H7 (cell line): ENCODE measurements at places on chromosomes 4 and X.

DNA sequence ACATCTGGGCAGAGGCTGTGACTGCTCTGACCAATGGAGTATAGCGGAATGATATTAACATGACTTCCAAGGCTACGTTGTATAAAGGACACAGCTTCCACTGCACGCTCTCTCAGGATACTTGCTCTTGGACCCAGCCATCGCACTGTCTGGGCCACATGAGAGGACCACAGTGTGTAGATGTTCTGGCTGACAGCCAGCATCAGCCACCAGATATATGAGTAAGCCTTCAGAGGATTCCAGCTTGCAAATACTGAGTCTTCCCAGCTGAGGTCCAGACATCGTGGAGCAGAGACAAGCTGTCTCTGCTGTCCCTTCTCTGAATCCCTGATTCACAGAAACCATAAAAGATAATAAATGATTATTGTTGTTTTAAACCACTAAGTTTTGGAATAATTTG is 146.8 kb upstream of the USP9X start:
- DNase-seq: no peak

DNA sequence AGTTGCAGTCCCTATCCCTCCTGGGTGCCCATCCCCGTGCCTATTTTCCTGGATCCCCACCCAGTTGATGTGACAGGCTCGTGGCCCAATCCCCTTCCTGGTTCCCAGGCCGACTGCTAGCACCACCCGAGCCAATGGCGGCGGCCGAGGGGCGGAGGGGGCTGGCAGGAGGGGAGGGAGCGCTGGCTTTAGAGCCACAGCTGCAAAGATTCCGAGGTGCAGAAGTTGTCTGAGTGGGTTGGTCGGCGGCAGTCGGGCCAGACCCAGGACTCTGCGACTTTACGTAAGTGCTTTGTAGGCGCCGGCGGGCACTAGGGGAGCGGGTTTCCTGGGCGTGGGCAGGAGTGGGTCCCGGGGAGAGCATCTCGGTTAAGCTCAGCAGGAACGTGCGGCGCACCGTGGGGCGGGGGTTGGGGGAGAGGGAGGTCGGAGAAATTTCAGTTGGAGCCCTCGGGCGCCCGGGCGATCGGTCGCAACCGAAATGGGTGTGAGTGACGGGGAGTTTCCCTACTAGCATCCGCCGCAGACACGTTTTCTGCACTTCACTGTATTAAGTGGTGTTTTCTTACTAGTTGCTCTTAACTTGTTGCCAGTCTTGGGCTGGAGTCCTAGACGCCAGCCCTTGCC is at the start of gene PLS3:
TSS of gene PLS3 (plus strand) at position 197 of the 627 bp plus-strand sequence. CDS start 49,077 bp downstream, outside the sequence.
- peak; percentile 96 for DNase-seq

- peak; percentile 88 for DNase-seq
These were observed 9.6 kb upstream of the INTU start for GRCh38 chr4:127622921-127623796.

GRCh38 chr4:38386654-38387188 is 277.3 kb upstream of the KLF3 start:
- DNase-seq: no peak

- no peak for DNase-seq
These were observed 41.1 kb downstream of the PJA1 start for GRCh38 chrX:69124108-69124507.

GRCh38 chrX:17046478-17047097 is 100.1 kb downstream of the REPS2 start:
- peak; percentile 67 for DNase-seq

DNA sequence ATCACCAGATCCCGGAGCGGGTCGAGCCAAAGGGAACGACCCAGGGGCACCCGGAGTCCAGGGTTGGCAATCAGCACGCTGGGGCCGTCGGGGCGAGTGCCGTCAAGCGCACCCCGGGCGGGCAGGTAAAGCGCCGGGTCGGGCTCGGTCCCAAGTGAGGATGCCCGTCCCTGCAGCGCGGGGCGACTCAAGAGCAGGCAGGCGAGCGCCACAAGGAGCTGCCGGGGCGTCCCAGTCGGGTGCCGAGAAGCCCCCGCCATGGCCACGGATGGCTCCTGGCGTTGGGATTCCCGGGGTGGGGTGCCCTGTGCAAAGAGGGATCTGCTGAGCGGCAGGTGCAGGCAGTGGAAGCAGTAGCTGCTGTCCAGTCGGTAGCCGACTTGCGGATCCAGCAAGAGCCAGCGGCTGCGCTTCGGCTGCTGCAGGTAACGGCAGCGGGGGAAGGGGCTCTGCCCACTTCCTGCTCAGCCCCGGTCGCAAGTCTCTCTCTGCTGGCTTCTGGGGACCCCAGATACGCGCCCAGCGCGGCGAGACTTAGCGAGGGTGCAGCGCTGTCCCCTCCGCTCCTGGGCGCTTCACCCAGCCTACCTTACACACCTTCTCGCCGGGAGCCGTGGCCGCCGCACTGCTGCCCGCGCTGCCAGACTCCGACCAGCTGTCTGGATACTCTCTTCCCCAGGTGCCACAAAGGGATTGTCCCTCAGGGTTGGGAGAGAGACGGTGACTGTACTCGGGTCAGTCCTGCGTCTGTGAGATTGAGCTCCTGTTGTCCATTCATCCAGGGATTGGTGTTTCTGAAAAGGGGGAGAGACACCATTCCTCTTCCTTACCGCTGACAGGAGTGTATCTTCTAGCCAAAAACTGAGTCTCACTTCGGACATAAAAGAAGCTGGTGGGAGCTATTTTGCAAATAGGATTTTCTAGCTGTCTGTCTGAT is at the start of gene FREM3:
TSS of gene FREM3 (minus strand) at position 260 of the 937 bp plus-strand sequence. CDS start at position 260, 0 bp downstream.
- peak; percentile 68 for DNase-seq

DNA sequence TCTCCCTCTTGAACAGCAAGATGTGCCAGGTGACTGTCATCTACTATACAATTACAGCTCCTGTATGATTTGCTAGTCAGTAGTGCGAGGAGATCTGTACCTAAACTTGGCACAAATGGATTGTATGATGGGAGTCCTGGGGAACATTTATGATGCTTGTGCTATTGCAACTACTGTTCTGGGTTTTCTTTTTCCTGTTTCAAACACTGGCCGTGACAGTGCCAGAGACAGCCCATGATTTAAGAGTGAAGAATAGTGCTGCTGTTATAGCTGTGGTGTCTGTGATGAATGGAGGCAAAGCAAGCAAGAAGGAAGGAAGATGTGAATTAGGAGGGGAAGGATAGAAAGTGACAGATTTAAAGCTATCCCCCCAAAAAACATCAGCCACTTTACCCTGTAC is 1868.9 kb downstream of the PCDH7 start:
- DNase-seq: no peak

GRCh38 chr4:173485164-173485563 is 44.9 kb downstream of the HAND2 start:
- DNase-seq: no peak

DNA sequence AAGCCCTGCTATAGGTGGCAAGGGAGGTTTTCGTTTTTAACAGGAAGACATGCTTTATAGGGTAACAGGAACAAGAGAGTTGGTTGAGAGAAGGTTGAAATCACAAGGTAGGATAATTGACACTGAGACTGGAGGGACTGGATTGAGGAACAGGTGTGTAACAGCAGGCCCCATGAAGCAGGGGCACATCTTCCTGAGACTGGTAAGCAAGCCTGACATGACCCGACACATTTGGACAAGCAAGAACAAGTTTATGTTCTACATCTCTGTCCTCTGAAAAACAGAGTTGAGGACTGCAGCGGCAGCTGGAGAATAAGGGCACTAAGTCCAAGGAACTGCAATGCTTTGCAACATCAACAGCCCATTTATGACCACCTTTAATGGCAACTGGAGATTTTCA is 5.2 kb downstream of the RPS4X start:
- DNase-seq: no peak

DNA sequence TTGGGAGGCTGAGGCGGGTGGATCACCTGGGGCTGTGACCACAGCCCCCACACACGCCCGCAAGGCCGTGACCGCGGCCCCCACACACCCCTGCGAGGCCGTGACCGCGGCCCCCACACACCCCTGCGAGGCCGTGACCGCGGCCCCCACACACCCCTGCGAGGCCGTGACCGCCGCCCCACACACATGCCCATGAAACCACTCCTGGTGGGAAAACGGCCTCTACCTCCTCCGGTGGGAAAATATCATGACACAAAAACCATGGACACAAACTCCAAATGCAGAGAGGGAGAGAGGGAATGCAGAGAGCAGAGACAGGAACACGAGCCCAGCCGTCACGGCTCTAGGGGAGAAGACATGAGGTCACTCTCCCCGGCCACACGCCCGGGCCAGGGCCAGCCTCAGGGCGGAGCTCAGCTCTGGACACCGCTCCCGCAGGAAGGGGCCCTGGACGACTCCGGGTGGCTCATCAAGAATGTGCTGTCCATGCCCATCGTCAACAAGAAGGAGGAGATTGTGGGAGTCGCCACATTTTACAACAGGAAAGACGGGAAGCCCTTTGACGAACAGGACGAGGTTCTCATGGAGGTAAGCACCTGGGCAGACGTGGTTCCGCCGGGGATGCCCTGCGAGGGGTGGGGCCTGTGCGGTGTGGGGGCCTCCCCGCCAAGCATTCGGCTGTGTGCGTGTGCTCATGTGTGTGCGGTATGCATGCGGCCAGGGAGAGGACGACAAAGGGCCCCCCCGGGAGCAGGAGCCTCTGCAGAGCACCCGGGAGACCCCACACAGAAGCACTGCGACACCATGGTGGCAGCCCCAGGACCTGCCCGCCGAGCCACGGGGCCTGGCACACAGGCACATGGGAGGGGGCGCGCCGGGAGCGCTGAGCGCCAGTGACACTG is 17.4 kb downstream of the ATP5ME start:
- peak; percentile 55 for DNase-seq

GRCh38 chr4:27089186-27089585 is 228.5 kb downstream of the STIM2 start:
- DNase-seq: no peak

DNA sequence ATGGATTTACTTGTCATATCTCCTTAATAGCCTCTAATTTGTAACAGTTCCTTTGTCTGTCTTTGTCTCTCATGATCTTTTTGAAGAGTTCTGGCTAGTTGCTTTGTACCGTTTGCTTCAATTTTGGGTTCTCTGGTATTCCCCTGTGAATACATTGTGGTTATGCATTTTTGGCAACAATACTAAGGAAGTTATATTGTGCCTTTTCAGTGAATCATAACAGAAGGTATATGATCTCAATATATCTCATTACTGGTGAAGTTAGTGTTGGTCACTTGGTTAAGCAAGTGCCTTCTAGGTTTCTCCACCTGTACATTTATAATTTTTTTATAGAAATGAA is 48.6 kb downstream of the DCLK2 start:
- DNase-seq: no peak

DNA sequence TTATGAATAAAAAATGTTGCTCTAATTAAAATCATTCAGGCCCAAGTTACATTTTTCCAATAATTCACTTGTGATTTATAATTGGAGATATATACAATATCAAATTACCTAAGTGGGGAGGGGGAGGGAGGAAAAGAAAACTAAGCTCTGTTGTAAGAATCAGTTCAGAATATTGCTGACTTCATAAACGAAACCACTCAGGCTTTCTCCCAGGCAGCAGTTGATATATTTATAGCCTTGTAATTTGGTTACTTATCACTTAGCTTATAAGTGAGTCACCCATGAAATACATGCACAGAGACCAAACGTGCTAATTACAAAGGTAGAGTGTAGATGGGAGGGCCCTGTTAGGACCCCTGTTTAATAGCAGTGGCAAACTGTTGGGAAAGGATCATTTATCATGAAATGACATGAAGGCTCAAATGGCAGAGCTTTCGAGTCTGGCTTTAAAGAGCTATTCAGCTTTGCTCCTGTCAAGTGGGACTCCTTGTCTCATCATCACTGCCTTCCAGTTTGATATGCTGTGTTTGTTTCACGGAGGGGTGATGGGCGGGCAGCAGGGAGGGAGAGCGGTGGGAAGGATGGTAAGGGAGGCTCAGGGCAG is 105.6 kb upstream of the PGRMC2 start:
- no peak for DNase-seq

- no peak for DNase-seq
These were observed 720.0 kb downstream of the PCDH18 start for GRCh38 chr4:136812100-136812880.

DNA sequence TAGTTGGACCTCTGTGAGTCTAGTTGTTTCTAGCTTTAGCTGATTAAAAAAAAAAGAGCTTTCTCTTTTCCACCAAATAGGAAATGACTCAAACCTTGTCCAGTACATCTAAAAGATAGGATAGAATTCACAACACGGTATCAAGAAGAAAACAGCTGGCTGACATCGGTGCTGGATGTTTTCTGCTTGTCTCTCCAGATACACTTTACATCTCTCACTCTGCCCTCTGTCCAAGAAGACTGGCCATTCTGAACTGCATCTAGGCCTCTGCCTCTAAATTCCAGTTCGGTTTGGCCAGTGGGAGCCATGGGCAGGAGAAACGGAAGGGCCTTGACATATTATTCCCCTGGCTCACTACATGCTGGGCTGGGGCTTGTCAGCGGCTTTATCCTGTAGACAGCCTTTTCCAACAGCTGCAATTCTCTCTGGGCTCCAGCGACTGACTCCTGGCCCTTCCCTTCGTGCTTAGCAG is 57.3 kb upstream of the SHISA3 start:
- DNase-seq: peak; percentile 52

DNA sequence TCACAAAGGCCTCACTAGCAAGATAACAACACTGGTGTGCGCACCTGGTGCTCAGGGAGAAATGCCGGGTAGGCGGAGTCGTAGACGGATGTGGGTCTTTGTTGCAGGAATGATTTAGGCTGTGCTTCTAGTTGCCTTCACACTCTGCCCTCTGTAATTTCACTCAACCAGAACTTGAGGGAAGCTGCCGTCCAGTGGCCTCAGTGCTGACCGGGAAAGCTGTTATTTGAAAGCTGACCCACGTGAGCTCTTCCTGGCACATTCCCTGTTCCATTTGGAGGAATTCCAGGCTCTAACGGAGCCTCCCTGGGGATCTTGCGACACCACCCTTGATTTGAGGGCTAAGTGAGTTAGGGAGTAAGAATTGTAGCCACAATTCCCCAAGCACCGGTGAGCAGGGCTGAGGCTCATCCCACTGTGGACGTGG is 15.9 kb downstream of the SH3TC1 start:
- DNase-seq: no peak

GRCh38 chr4:60221866-60222265 is 978.3 kb upstream of the ADGRL3 start:
- DNase-seq: no peak

GRCh38 chr4:140316799-140317198 is 56.6 kb upstream of the SCOC start:
- DNase-seq: no peak

DNA sequence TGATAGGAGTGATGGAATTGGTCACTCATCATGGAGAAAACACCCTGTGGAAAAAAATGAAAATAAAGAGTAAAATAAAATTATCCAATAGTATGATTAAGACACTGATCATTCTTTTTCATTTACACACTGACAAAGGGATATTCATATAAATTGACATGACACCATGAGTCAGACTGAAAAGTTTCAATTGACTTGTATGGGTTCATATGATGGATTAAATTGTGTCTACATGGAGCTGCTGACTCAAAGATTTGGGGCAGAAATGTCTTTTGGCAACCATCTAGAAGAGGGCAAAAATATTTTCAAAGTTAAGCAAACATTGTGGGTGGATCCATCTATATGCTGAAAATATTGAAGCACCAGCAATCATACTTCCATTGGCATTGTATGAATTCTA is 153.4 kb upstream of the PPP3CA start:
- DNase-seq: no peak

- peak; percentile 46 for DNase-seq
These were observed 93.0 kb downstream of the PHKA2 start for GRCh38 chrX:18890724-18891547.

- DNase-seq: no peak
These were observed 40.1 kb upstream of the KLHL34 start for GRCh38 chrX:21698272-21698671.

GRCh38 chr4:33494150-33494549 is 2750.2 kb downstream of the ARAP2 start:
- no peak for DNase-seq
